Myometrial cell (primary cell): ENCODE measurements at places on chromosomes 11 and 22. TPM values are rescaled to one million over a fixed set of nuclear protein-coding genes. Genes with fewer than 3 reads are reported as not detected.

LUZP2 gene
- not detected in 2 replicates for total RNA-seq

MUC6 gene
- total RNA-seq, result not detected in 2 replicates

DDT gene
- 93.4 and 103 TPM in 2 replicates for total RNA-seq

MYOD1 gene
- total RNA-seq, result not detected in 2 replicates

FAM227A gene
- 0.58 and 1.8 TPM in 2 replicates for total RNA-seq

HYOU1 gene
- total RNA-seq, result 96.6 and 110 TPM in 2 replicates

OR5AR1 gene
- not detected in 2 replicates for total RNA-seq
